ENCODE measurements at places on chromosomes 2 and 18. TPM values are rescaled to one million over a fixed set of nuclear protein-coding genes. Genes with fewer than 3 reads are reported as not detected.
A peak's percentile ranks its signal among the peaks of the same experiment; 100 is the strongest.

DNA sequence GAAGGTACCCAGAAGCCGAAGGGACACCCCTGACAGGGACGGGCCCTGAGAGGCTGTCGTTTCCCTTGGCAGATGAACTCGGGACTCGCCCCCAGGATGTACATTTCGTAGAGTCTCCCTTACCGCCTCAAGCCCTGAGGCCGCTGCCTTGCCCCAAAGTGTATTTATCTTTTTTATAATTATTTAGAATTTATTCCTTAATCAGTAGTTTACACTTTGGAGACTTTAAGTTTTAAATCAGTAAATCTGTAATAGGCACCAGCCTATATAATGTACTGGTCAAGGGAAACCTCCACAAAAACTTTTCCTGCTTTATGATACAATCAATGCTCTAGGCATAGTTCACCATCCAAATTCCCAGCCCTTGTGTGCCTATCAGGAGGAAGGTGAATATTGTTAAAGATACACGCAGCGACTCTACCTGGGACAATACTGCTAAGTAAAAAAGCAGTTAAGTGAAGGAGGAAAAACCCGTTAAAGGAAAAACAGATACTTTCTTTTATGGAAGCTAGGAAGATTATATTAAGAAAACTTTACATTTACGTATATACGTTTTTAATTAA is 848 bp downstream of the VRK2 start:
- no peaks in the 10 kb centered on the region for H3K4me1 ChIP-seq
- peak overlapping the region; percentile 83 for H3K4me3 ChIP-seq
- no peak overlapping the region for H3K27ac ChIP-seq
- H3K36me3 ChIP-seq: no peaks in the 10 kb centered on the region
- peaks cover 2% of the 10 kb centered on the region for H3K27me3 ChIP-seq
- DNase-seq: no peak

The OTOF gene
- 0.47 TPM for total RNA-seq

The ASPRV1 gene
- 2.5 TPM for total RNA-seq

- no peak for DNase-seq
- no peaks in the 10 kb centered on the region for H3K36me3 ChIP-seq
- no peaks in the 10 kb centered on the region for H3K4me1 ChIP-seq
- H3K4me3 ChIP-seq: no peak overlapping the region
- H3K27me3 ChIP-seq: peaks cover 43% of the 10 kb centered on the region
Observed at GRCh38 chr2:176146645-176147044, 4.7 kb upstream of the HOXD4 start.

The SH3RF3 gene
- 1.7 TPM for total RNA-seq

The MALL gene
- 0.49 TPM for total RNA-seq

- H3K4me1 ChIP-seq: peaks cover 12% of the 10 kb centered on the region
- H3K27ac ChIP-seq: no peak overlapping the region
- H3K4me3 ChIP-seq: no peak overlapping the region
- DNase-seq: no peak
- H3K27me3 ChIP-seq: peaks cover 2% of the 10 kb centered on the region
Observed at GRCh38 chr2:176488431-176488830, 219.2 kb downstream of the MTX2 start.

Data from glutamatergic neuron (in vitro differentiated cells).